ENCODE measurements at places on chromosomes 1 and 21.
A peak's percentile ranks its signal among the peaks of the same experiment; 100 is the strongest.

DNA sequence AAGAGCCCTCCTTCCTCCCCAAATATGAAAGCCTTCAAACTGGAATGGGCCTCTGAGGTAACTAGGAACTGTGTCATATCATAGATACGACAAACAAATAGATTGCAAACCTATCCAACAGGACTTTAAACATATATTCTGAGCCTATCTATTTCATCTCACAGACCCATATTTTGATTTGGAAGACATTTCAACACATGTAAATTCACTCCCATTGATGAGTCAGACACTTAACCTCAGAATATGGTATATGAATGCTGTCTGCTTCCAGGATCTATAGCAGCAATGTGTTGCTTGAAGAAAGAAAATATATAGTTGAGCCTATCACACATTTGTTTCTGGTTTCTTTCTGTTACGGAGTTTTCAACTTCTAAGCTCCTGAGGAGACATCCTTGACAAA, 221.9 kb upstream of the SAMSN1 start:
- DNase-seq, result no peak

GRCh38 chr1:76425201-76426145, 350.9 kb downstream of the ST6GALNAC3 start:
- no peak for DNase-seq

DNA sequence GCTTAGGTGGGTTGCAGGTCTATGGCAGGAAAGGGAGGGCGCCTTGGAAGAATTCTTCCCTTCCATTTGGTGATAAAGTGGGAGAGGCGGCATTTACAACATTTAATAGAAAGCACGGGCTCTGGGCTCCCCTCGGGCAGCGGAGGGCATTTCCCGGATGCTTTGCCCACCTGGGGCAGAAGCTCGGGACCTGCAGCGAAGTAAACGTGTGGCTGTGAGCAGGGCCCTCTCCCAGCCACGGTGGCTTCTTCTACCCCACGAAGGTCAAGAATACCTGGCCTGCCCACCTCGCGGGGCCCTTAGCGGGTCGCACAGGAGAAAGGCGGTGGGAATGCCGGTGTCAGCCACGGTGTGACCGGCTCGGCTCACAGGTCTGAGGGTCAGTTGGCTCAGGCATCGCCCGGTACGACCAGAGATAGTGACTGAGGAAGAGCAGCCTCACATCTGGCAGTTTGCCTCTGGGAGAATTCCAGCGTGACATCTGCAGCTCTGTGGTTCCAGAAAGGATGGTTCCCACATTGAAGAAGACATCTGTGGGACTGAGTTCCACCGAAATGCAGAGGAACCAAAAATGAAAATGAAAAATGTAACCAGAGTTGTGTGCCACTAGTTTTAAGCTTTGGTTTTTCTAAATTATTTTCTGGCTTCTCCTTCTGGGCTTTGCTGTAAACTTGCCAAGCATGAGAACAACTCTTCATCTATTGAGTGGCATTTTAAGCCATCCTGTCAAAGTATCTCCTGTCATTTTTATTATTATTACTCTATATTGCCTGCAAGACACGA, 720 bp upstream of the F3 start:
- peak; percentile 20 for DNase-seq

DNA sequence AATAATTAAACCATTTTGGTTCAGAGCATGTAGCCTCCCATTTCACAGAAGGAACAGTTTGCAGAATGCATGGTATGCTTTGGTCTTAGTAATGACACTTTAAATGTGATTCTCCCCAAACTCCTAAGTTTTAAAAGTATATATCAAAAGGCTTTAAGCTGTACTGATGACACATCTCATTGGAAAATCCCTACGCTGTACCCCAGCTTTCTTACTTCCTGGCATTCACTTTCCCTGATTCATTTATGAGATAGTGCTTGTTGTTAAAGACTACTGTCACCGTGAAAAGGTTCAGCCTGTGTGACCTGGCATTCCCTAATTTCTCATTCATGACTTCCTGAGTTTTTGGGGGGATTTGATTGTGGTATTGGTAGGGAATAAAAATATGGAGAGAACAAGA, 53.4 kb downstream of the MPZL1 start:
- no peak for DNase-seq

GRCh38 chr1:166165661-166166328, 1.0 kb downstream of the FAM78B start:
- DNase-seq, result peak; percentile 38

DNA sequence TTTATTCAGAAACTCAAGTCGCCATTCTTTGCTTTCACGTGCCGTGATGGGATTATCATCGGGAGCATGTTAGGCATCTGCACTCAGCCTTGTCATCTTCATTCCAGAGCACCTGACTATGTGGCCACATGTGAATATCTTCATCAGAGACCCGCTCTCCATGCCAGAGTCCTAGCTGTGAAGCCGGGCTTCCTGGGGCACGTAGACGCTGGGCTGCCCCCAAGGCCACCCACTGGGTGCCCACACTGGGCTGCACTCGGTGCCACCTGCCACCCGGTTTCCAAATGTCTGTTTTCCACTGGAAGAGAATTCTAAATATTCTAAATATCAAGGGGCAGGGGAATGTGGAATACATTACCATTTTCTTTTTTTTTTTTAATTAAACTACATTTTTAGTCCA, 43.8 kb downstream of the SLC37A1 start:
- DNase-seq, result no peak

GRCh38 chr1:203673550-203674411, 47.1 kb downstream of the ATP2B4 start:
- peak; percentile 33 for DNase-seq

DNA sequence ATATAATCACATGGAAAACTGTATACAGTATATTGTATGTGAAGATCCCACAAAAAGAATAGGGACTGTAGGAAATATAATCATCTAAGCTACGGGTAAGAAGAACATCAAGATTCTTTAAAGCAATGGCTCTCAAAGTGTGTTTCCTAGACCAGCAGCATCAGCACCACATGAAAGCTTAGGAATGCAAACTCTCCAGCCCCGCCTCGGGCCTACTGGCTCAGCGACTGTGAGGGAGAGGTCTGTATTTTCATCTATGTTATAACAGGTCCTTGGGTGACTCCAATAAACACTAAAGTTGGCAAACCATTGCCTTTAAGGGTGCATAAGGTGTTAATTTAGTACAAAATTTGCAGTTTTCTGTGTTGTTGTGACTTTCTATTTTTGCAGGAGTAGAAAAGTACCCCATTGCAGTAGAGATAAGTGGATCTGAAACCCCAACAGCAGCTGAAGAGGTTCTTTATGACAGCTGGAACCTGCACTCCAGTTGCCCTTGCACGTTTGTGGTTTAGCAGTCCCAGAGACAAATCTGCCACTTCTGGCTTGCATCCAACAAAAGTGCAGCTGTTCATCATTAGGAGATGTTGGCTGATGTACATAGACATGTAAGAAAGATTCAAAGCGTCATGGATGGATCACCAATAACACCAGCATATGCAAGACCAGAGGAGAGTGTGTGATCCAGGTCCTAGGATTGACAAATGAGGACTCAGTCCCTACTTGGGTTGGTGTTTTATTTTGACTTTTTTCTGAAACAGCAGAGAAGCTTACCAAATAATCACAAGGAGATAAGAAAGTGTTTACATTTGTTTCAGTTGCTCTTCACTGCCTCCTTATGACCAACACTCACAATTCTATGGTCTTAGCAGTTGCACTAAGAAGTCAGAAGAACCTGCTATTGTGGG, 15.9 kb upstream of the IFNAR1 start:
- DNase-seq, result no peak

- DNase-seq, result no peak
These were observed 141.5 kb downstream of the KAZN start for GRCh38 chr1:14740016-14740415.
